ENCODE measurements at places on chromosomes 1 and 21. TPM values are rescaled to one million over a fixed set of nuclear protein-coding genes. Genes with fewer than 3 reads are reported as not detected.

S100A3 gene
- 0.42 TPM for total RNA-seq

MNDA gene
- not detected for total RNA-seq

ALDH9A1 gene
- 41.4 TPM for total RNA-seq

RNASEL gene
- total RNA-seq: 1.3 TPM

RGS4 gene
- total RNA-seq: 59.3 TPM

PAFAH2 gene
- total RNA-seq: 5.0 TPM

TMEM51 gene
- 13.7 TPM for total RNA-seq
